ENCODE measurements at places on chromosomes 4 and X.

GRCh38 chr4:41143311-41144039, 70.9 kb downstream of the APBB2 start:
- DNase-seq, result no peak

GRCh38 chr4:126939401-126939800, 693.4 kb upstream of the INTU start:
- DNase-seq, result peak; percentile 10

DNA sequence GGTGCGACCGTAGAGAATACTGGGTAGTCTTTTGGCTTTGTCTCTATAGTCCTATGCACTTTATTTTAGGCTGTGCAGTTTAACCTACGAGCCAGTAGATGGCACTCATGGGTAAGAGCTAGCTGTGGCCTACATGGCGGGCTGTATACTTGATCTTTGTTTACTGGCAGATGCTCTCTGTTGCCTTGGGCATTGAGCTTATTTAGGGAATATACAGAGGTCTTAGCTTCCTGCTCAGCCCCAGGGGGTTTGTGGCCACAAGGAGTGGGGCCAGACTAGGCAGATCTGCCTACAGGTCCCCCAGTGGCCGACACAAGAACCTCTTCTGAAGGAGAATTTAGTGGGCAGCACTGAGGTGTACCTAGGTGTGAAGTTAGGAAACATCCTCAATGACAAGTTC, 227.6 kb upstream of the HDX start:
- peak; percentile 93 for DNase-seq

GRCh38 chr4:67436742-67437141, 108.6 kb downstream of the CENPC start:
- DNase-seq, result no peak

- DNase-seq, result no peak
Measured at GRCh38 chrX:96183843-96184242, 500.8 kb upstream of the DIAPH2 start.

DNA sequence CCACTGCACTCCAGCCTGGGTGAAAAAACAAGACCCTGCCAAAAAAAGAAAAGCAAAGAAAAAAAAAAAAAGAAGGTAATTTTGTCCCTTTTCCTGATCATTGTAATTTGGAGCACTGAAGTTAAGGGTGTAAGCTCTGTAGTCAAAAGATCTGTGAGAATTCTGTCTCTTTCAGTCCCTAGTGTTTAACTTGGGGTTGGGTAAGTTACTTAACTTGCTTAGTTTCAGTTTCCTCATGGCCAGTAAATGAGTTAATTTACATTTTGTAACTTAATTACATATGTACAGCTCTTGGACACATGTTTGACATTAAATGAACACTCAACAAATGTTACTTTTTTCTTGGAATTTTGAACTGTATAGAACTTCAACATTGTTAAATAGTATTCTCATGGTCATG, 10.9 kb upstream of the UBE2K start:
- no peak for DNase-seq
